Endothelial cell of umbilical vein (primary cell): ENCODE measurements at places on chromosomes 13 and 19. TPM values are rescaled to one million over a fixed set of nuclear protein-coding genes. Genes with fewer than 3 reads are reported as not detected.

- no peaks in the 10 kb centered on the region for H3K36me3 ChIP-seq
- H3K27me3 ChIP-seq, result no peaks in the 10 kb centered on the region
- H3K4me3 ChIP-seq, result no peak overlapping the region
- DNase-seq, result no peak
Measured at GRCh38 chr19:7611541-7612279, 16.0 kb downstream of the CAMSAP3 start.

- no peak for DNase-seq
- no peaks in the 10 kb centered on the region for H3K36me3 ChIP-seq
- no peaks in the 10 kb centered on the region for H3K4me1 ChIP-seq
- H3K27ac ChIP-seq, result no peak overlapping the region
Measured at GRCh38 chr19:50644315-50644915, 4.7 kb upstream of the SYT3 start.

DNA sequence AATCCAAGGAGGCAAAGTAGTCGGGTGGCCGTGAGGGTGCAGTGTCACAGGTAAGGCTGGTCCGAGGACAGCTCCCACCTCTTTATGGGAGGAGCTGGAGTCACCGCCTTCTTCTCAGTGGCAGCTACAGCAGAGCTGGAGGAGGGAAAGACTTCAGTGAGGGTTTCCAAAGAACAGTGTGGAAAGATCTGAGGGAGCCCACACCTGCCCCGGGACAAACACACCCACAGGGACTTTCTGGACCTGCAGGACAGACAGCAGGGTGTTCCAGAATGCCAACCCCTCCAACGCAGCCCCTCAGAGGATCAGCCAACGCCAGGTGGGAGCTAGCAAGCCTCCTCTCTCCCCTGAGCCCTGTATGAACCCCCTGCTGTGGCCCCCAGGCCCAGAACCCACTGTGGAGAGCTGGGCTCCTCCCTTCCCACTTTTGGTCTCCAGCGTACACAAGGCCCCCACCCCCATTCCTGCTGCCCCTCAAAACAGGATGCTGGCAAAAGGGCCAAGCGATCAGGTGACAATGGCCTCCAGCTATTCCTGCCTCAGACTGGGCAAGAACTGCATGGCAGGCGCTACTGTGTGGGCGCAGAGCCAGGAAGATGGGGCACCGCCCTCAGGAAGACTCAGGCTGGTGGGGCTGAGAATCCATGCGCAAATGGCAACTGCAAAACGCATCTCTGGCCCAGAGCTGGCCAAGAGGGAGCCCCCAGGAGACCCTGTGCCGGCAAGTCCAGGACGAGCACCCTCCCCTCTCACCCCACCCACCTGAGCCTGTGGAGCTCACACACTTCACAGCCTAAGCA lies 3.5 kb upstream of the CD320 start:
- H3K27ac ChIP-seq, result no peak overlapping the region
- H3K27me3 ChIP-seq, result no peaks in the 10 kb centered on the region
- H3K36me3 ChIP-seq, result no peaks in the 10 kb centered on the region
- peak; percentile 47 for DNase-seq
- no peak overlapping the region for H3K4me3 ChIP-seq

TICAM1 gene
- 17.6 and 19.0 TPM in 2 replicates for total RNA-seq

EFNB2 gene
- total RNA-seq, result 69.5 and 80.3 TPM in 2 replicates

ZIC5 gene
- total RNA-seq, result not detected in 2 replicates

GRCh38 chr19:50835785-50836542 lies 2.6 kb upstream of the KLK15 start:
- H3K36me3 ChIP-seq, result no peaks in the 10 kb centered on the region
- peaks cover 4% of the 10 kb centered on the region for H3K4me1 ChIP-seq
- peak; percentile 72 for DNase-seq
- H3K4me3 ChIP-seq, result peak overlapping the region; percentile 60
- no peaks in the 10 kb centered on the region for H3K27me3 ChIP-seq

- peak overlapping the region; percentile 85 for H3K27ac ChIP-seq
- H3K4me3 ChIP-seq, result no peak overlapping the region
- H3K4me1 ChIP-seq, result peaks cover 35% of the 10 kb centered on the region
- peaks cover 13% of the 10 kb centered on the region for H3K36me3 ChIP-seq
- H3K27me3 ChIP-seq, result no peaks in the 10 kb centered on the region
Measured at GRCh38 chr13:41064493-41064892, 3.2 kb downstream of the WBP4 start.

- no peaks in the 10 kb centered on the region for H3K36me3 ChIP-seq
- H3K27ac ChIP-seq, result no peak overlapping the region
- peaks cover 85% of the 10 kb centered on the region for H3K27me3 ChIP-seq
Measured at GRCh38 chr13:99974296-99974938, 2.9 kb upstream of the ZIC5 start.

DNA sequence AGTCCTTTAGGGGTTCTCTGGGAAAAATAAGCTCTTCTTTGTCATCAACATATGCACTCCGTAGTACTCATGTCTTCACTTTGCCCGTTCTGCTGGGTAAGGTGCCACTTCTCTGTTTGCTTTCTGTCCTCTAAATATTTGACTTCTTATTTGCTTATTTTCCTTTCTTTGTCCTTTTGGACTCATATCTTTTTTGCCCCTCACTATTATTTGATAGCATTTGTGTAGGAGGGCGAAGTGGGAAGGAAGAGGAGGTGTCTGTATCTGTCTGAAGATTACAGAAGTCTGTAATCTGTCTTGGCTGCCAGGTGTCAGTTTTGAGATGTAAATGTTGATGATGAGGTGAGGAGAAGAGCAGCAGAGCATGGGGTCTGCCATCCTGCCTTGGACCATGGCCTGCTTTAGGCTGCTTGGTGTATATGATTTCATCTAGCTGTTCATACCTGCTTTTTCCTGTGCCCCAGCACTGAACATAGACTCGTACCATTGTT lies 30.8 kb downstream of the USPL1 start:
- DNase-seq, result no peak
- H3K27me3 ChIP-seq, result no peaks in the 10 kb centered on the region
- peaks cover 21% of the 10 kb centered on the region for H3K36me3 ChIP-seq
- no peak overlapping the region for H3K4me3 ChIP-seq
- no peak overlapping the region for H3K27ac ChIP-seq
